CD4-positive, alpha-beta T cell treated with Interleukin-4 for 4 hours (primary cell): ENCODE measurements at places on chromosomes 2 and 18.

GRCh38 chr2:215002500-215002899, 135.9 kb downstream of the ABCA12 start:
- peak; percentile 6 for DNase-seq

- DNase-seq = no peak
Measured at GRCh38 chr2:139613264-139613663, 833.1 kb upstream of the NXPH2 start.

DNA sequence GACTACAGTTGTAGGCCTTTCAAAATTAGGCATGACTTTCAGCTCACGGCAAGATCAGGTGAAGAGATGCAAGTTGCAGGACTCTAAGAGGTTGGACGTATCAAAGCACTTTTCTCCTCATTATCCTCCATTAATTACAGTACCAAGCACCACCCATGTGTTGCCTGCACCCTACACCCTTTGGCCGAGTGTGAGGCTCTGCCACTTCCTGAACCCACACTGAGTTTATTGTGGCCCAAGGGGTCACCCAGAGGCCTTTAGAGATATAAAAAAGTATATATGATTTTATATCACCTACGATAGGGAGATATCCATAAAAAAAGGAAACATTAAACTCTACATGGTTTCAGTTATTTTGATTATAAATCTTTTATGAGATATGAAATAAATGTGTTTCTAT, 2.8 kb downstream of the UGT1A8 start:
- no peak for DNase-seq

DNA sequence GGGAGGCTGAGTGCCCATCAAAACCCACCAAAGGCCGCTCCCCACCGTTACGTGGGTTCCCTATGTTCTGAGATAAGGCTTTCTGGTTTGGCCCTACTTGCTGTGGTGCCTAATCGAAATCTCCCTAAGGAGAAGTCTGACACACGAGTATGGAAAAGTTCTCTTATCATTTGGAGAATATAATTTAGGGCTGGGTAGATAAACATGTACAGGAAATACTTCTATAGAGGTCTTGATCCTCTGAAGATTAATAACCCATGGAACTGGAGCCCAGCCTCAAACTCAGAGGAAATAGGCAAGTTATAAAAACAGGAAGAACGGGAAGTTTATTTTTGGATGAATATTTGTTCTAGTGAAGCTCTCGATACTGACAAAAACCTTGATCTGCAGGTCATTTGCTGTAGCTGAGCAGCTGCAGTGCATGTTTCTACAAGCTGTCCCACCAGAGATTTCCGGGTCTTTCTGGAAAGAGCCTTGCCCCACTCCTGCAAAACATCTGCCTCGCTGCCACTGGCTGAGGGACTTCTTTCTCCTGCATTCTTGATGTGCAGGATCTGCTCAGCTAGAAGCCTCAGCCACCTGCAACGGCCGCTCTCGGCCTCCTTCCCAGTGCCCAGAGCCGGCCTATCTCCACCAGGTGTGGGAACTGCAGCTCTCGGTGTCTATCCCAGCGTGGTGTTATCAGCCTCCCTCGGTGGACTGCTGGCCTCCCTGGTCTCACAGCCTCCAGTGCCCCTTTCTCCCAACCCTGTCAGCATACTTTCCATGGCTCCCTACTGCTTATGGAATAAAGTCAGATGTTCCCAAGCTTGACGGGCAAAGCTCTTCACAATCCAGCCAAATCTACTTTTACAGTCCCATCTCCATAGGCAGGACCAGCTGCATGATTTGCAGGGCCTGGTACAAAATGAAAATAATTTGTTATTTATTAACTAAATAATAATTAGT, 48.6 kb downstream of the SPRED2 start:
- no peak for DNase-seq

- peak; percentile 10 for DNase-seq
Measured at GRCh38 chr2:14903709-14904374, 271.3 kb downstream of the LRATD1 start.

- no peak for DNase-seq
Measured at GRCh38 chr2:3930246-3930645, 226.9 kb downstream of the DCDC2C start.

DNA sequence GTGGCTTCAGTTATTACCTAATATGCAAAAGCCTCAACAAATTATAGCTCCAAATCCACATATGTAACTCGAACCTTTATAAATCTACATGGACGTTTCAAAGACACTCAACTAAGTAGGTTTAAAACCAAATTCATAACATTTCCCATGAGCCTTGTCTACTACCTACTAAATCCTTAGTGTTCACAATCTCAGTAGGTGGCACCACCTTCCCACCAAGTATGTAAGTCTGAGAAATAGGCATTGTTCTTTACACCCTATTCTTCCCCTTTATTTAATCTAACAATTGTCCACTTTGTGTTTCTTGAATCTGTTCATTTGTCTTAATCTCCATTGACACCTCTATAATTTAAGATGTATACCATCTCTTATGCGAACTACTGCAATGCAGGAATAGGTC, 4.6 kb downstream of the PIGN start:
- no peak for DNase-seq

- DNase-seq = no peak
Measured at GRCh38 chr2:176283291-176284068, 14.2 kb downstream of the MTX2 start.

DNA sequence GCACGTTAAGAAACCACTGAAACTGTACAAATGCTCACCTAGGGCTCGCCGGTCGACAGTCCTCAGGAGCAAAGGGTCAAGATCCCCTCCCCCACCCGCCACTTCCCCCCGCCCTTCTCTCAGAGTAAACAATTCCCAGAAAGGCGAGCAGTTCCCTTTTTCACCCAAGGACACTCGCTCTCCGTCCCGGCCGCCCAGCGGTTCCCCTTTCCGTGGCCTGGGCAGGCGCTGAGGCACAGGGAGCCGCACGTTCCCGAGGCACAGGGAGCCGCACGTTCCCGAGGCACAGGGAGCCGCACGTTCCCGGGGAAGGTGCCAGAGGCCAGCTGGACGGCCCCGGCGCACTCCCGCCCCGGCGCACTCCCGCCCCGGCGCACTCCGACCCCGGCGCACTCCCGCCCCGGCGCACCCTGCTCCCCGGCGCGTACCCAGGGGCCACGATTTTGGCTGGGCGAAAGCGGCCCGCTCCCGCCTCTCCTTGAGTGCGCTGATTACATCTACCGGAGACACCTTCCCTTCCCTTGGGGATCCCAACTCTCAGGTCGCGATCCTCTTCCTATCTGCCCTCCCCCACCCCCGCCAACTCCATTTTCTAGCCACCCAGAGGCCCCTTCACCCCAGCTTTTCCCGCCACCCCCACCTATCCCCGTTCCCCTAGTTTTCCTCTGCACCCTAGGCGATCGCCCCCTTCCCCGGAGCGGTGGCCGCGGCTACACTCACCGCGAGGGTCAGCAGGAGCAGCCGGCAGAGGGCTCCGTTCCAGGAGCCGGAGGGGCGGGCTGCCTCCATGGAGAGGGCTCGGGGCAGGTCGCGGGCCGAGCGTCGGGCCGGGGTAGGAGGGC, 817 bp downstream of the DSC2 start:
- DNase-seq = no peak

DNA sequence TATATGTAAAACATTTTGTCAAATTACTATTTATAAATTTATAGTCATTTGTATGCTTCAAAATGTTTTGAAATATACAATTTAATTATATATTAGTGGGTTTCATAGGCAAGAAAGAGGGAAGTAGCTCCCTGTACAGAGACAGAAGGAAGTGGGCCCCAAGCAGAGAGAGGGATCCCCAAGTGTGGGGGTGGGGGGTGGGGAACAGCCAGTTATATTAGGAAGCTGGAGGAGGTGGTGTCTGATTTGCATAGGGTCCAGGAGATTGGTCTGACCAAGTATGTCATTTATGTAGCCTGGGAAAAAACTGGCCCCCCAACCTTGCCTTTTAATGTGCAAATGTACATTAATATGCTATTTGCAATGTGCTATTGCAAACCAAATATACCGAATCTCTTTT, 76.5 kb upstream of the ZSWIM2 start:
- DNase-seq = no peak

GRCh38 chr2:32379352-32379751, 22.5 kb downstream of the BIRC6 start:
- DNase-seq = no peak

- DNase-seq = no peak
Measured at GRCh38 chr2:110660558-110660957, 17.3 kb downstream of the BUB1 start.

DNA sequence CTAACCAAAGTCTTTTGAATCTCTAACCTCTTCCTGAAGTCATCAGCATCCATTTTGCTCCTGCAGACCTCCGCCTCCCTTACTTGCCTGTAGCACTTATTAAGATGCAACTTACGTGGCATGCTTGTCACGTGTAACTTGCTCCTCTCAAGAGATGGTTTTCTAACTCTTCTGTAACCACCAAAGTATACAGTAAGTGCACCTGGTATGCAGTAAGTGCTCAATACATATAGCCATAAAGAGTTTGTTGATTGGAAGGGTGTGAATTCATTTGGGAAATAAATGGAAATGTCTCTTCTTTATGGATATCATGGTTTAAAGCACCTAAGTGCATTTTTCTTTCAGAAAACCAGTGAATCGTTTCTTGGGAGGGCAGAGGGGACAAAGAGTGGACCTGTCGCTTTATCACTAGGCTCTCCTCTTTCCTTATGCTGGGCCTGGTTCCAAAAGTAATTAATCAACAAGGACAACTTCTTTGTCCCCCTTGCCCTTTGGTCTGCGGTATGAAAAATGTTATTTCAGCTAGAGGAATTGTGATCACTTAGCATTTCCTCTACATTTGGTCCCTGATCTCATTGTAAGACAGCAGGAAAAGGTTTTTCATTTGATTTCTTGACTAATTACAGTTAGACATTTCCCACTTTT, 370.0 kb upstream of the SPRED2 start:
- DNase-seq = no peak
